Brain (organoid and tissue), 16 donors: ENCODE measurements at places on chromosomes 2 and 18.

GRCh38 chr2:239793836-239794235, 231.3 kb downstream of the NDUFA10 start:
- no peak for DNase-seq

DNA sequence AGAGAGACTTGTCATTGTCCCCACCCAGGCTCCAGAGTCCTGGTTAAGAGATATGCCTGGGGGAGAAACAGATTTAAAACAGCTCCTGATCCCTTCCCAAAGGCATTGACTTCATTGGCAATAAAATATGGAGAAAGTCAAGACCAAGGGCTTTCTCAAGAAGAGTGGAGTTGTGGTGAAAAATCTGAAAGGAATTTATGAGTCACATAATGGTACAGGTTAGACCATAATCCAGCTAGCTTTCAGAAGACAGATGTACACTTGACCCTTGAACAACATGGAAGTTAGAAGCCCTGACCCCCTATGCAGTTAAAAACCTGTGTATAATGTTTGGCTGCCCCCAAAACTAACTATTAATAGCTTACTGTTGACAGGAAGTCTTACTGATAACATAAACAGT, 599.1 kb upstream of the SOX11 start:
- DNase-seq: no peak

GRCh38 chr2:121790276-121790956, 35.0 kb downstream of the TSN start:
- DNase-seq: no peak

DNA sequence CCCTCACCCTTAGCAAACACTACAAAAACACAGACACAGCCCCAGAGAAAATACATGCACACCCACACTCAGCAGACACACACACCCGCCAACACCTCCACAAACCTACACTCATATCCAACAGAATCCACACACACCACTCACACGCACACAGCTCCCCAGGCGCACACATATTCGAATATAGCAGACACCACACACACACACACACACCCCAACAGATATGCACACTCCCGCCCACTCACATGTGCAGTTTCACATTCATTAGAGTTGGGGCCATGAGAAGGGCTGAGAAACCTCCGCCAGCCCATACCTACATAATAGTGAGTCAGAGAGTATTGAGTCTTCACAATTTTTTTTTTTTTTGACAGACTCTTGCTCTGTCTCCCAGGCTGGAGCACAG, 29.4 kb upstream of the NOTO start:
- DNase-seq: no peak

DNA sequence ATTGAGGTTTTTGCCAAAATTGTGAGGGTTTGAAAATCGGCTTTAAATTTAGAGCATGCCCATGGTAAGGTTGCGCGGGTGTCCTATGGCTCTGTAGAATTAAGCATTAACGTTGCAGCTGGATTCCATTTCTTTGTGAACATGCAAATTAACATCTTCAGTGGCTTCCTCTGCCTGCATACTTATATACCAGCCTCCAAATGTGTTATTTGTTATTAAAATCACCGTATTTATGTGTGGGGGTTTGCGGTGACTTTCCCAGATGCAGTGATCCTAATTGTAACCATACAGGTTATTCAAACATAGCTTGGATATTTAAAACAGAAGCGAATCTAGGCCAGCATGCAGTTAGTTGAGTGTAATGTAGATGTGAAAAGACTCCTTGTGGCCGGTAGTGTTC, 80.2 kb downstream of the TGOLN2 start:
- DNase-seq: no peak
